ENCODE measurements at places on chromosomes 16 and 17.

DNA sequence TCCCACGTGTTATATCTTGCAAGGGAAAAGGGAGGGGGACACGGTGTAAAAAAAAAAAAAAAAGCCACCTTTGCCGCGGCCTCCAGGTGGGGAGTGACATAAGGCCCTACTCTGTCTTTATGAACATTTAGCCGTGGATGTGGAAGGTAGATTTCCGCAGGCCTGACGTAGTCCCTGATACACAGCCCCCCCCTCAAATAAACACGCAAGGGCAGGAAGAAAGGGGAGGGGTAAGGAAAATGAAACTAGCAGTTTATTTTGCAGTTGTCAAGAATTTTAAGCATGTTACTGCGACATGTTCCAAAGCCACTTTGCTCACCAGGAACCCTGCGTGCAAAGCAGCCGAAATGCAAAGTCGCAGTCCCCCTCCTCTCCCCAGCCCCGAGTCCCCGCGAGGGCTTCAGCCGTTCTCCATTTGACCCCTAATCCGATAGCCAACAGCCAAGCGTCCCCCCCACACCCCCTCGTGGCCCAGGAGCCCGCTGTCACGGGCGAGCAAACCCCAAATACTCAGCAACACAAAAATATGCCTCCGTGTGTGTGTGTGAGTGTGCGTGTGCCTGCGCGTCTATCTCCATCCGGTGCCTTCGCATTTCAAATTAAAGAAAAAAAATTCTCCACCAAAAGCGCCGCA is 1.2 kb downstream of the CBX4 start:
- DNase-seq, result no peak

GRCh38 chr17:42129109-42129837 is 6.7 kb downstream of the HSPB9 start:
- no peak for DNase-seq

GRCh38 chr16:57951204-57951960 is 19.5 kb downstream of the CNGB1 start:
- no peak for DNase-seq

GRCh38 chr16:27918755-27919154 is 144.8 kb downstream of the GSG1L start:
- DNase-seq, result no peak

GRCh38 chr17:81406117-81406953 is 11.1 kb downstream of the BAHCC1 start:
- no peak for DNase-seq

GRCh38 chr16:5885521-5885920 is 787.9 kb upstream of the EEF2KMT start:
- no peak for DNase-seq

GRCh38 chr16:57675741-57676551 is 7.8 kb downstream of the ADGRG3 start:
- no peak for DNase-seq

DNA sequence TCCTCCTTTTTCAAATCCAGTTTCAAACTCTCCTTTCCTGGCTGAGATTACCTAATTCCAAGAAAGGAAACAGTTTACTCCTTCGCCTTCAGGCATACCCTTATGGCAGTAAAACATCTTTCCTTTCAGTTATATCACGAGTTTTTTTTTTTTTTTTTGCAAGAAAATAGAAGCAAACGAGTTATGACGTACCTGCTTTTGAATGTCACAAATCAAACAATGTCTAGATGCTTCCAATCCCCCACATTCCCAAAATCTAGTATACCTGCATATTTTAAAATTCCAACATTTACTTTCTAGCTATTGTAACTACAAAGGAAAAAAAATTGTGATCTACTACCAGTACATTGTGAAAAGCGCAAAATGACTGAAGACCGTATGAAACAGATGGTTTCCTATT is 28.9 kb downstream of the GSPT1 start:
- DNase-seq, result no peak

- DNase-seq, result no peak
Observed at GRCh38 chr16:30369938-30370455, 297 bp downstream of the TBC1D10B start.

DNA sequence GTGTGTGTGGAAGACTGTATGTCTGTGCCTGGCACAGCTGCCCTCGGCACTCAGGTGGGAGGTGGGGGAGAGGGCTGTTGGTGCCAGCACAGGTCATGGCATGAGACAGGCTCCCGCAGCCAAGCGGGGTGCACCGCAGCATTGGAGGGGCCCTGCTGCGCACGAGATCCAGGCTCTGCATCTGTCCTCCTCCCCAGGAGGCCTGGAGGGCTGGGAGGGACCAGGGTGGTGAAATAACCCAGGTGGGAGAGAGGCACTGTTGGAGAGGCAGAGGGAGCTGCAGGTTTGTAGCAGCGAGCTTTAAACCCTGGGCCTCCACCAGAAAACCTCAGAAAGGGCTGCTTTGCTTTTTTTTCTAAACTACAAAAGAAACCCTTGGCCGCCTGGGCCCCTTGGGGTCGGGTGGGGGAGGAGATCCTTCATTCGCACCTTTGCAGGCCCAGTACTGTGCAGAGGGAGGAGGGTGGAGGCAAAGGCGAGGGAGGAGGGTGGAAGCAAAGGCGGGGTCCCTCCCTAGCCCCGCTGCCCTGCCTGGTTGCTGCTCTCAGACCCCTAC is 241.7 kb downstream of the SEC14L1 start:
- no peak for DNase-seq

- DNase-seq, result no peak
Observed at GRCh38 chr16:55056585-55057401, 126.1 kb downstream of the IRX5 start.

- DNase-seq, result no peak
Observed at GRCh38 chr17:73104450-73104849, 12.0 kb upstream of the SLC39A11 start.

DNA sequence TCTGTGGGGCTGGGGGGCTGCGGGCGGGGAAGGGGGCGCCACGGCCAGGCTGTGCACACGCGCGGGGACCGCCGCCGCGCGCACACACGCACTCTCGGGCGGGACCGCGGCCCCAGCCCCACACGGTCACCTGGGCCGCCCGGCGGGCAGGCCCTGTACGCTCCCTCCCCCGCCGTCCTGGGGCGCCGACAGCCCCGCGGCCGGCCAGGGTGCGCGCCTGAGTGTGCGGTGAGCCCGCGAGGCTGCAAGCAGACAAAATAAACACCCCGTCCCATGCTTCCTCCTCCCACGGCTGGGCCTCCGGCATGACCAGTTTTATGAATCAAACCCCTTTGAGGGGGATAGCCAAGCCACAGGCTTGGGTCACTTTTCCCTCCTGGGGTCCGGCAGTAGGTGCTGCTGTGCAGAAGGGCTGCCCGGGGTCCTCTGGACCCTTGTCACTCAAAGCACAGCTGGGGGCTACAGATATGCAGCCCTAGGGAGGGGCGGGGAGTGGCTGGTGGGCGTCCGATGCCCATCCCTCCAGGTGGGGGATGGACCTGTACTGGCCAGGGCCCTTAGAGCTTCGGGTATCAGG is 441 bp downstream of the VASN start:
- DNase-seq, result no peak

DNA sequence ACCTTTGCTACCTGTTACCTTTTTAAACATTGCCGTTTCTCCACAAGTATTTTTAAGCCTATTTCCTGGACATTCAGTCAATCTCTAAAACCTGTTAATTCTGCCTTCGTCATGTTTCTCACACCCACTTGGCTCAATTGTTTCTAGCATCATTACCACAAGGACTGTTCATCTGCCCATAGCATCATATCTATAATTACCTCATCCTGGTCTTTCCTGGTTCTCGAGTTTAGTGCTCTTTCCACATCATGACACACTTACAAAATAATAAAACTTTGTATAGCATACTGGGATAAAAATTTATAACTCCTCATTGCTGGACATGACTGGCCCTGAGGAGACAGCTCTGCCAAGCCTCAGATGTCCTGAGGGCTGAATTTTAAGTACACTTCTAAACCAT is 104.8 kb downstream of the CYB561 start:
- no peak for DNase-seq

DNA sequence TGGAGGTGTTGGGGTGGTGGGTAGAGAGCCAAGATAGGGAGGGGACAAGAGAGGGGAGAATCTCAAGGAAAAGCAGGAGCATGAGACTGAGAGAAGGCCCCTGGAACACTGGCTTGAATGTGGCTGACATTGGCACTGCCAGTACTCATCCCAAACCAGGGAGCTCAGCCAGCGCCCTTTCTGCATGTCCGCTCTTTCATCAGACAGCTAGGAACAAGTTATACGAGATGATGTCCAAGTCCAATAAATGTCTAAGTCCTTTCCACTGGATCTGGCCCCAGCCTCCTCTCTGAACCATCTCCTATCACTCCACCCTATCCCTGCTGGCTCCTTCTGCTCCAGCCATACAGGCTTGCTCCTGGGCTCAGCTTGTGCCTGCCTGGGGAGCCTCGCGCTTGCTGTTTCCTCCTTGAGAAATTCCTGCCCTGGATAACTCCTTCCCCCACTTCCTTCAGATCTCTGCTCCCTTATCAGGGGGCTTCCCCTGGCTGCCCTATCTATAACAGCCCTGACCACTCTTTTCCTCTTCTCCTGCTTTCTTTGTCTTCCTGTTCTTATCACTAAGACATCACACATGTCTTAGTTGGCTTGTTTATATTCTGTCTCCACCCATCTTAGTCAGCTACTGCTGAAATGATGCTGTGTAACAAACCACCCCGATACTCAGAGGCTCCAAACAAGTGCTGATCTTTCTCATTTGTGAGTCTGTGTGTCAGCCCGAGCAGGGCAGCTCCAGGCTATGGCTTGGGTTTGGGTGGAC is 37.1 kb upstream of the MEOX1 start:
- DNase-seq, result no peak

DNA sequence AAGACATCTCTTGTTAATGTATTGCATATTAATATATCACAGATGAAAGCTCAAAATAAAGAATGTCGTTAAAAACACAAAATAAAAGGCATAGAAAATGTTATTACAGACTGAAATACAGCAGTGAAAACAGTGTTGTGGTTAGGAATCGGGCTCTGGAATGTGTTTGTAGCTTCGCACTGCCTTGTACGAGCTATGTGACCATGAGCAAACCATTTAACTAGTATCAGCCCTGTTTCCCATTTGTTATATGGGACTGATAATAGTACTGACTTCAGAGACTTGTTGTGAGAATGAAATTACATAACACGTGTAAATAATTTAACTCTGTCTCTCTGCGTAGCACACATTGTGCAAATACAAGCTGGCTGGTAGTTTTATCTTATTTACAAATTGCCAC is 648 bp upstream of the RBFOX1 start:
- no peak for DNase-seq

GRCh38 chr16:86578061-86578599 is at the start of gene FOXL1:
Gene FOXL1 (plus strand): TSS chr16:86578549. CDS start chr16:86578724, 175 bp downstream.
- no peak for DNase-seq

- peak; percentile 40 for DNase-seq
Observed at GRCh38 chr17:28726226-28726626, at the start of gene TLCD1. Gene TLCD1 (minus strand): TSS chr17:28726233. CDS start chr17:28726097, 136 bp downstream.

- DNase-seq, result no peak
Observed at GRCh38 chr17:17131839-17132238, 74.3 kb downstream of the PLD6 start.

GRCh38 chr17:77619851-77620250 is 338.7 kb upstream of the TNRC6C start:
- DNase-seq, result no peak

- peak; percentile 82 for DNase-seq
Observed at GRCh38 chr17:56593086-56593645, 333 bp upstream of the NOG start.

DNA sequence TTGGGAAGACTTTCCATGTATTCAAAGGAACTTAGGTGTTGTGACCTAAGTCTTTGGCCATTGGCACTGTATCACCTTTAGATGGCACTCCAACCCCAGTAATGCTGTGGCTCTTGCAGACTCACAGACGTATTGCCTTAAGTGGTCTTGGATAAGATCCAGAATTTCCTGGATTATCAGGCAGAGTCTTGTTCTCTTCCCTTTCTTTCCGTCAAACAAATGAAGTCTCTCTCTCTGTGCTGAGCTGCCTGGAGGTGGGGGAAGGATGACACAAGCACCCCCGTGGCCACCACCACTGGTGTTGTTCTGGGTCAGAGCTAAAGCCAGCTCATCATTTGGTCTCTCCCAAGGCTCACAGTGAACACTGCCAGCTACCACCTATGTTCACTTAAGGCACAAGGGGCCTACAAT is 789.9 kb upstream of the KIF2B start:
- peak; percentile 7 for DNase-seq

DNA sequence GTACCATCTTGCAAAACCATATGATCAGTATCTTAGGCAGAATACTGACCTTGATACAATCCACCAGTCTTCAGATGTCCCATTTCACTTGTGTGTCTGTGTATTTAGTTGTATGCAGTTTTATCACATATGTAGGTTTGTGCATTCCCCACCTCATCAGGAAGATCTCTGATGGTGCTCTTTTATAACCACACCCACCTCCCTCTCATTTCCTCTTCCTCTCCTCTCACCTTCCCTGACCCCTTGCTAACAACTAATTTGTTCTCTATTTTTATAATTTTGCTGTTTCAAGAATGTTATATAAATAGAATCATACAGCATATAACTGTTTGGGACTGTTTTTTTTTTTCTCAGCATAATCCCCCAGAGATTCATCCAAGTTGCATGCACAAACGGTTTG is 52.0 kb upstream of the ACSM2B start:
- DNase-seq, result no peak

DNA sequence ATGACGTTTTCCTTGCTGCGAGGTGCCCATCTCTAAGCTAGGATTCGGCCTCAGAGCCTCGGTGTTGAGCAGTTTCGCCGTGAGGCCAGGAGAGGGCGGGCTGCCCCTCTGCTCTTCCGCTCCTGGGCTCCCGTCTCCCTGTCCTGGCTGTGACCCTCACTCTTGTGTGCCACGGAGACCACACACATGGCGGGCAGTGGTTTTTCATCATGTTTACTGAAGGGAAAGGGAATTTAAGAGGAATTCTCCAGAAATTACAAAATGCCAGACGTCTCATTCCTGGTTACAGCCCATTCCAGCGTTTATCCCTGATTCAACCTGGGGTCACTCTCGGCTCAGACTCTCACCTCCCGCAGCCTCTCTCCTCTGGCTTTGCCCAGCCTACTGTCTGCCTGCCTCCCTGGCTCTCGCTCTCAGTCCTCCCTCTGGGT is 96.8 kb upstream of the ELAC2 start:
- DNase-seq, result no peak

- DNase-seq, result no peak
Observed at GRCh38 chr17:69117855-69118784, 23.6 kb downstream of the ABCA6 start.

- no peak for DNase-seq
Observed at GRCh38 chr16:81629896-81630634, 149.0 kb upstream of the PLCG2 start.

DNA sequence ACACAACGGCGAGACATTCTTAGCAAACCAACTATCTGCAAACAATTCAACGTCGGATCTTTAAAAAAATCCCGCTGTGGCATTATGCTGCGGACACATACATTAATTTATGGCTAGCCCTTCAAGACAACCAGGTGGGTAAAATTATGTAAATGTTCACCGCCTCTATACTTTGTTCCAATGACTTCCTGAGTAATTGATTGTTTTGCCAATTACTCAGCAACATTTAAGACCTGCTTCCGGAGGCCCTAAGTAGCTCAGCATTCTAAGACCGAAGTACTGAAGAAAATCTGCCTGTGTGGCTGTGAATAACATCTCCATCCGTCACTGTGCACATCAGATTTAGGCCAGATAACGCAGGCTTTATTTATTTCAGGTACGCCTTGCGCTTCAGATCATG is 23.3 kb downstream of the QPRT start:
- no peak for DNase-seq

Data from GDM1 (cell line).